ENCODE measurements at places on chromosomes 3 and 15.

GRCh38 chr3:112639455-112640225, 1.3 kb downstream of the CCDC80 start:
- DNase-seq = no peak

DNA sequence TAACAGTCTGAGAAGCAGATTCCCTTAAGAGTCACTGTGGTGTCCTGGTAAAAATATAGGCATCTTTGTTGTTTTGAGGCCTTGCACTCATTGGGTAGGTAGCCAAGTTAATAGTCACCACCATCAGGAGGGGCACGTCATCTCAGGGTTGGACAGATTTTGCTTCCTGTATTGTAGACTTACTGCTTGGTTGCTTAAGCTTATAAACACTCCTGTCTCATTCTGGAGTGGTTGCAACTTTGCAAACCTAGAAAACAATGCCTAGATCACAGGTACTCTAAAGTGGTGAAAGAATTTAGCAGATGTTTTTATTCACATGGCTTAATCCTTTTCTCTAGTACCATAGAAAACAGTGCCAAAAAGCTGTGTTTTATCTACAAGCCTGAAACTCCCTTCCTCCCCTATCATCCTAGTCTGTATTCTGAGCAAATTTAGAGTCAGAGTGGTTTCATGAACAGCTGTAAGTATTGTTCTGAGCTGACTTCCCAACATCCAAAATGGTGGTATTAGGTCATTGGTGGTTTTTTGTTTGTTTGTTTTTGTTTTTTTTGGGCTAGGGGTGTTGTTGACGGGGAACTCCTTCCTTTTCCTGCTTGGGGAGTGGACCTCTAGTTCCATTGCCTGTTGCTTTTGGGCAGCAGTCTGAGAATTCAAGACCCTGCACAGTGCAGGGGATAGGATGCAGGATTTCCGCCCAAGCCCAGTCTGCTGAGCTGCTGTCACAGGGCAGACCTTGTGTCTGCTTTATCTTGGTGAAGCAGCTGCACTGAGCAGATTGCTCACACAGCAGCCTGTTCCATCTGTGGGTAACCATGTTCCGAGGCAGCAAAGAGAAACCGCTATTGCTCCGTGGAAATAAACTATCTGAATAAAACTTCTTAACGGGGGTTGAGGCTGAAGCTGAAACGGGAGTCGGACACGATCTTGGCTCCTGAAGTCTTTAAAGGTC, 202.0 kb downstream of the AKAP13 start:
- DNase-seq = peak; percentile 60

DNA sequence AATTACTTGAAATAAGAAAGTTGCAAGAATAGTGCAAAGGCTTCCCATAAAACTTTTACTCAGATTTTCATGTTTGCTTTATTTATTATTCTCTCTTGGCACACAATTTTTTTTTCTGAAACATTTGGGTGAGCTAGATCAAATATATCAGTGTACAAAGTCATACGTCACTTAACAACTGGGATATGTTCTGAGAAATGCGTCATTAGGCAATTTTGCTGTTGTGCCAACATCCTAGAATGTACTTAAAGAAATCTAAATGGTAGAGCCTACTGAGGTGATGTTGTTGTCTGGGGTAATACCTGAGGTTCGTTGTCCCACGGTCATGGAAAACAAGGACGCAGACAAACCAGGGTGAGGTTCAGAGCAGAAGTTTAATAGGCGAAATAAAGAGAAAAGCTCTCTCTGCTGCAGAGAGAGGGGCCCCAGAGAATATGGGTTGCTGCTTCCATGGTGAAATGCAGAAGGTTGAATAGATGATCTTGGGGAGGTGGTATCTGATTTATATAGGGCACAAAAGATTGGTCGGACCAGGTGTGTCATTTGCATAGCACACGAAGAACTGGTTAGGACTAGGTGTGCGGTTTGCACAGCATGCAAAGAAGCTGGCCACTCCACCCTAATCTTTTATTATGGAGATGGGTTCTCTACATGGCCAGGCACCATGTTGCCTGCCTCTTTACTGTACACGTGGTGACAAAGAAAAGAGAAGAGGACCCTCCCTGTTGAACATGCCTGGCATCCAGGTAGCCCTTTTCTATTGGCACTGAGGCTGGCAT, 8.8 kb upstream of the GRAMD1C start:
- DNase-seq = no peak

- no peak for DNase-seq
These were observed 12.4 kb upstream of the CACNA2D2 start for GRCh38 chr3:50515565-50516439.

- DNase-seq = no peak
These were observed 48.7 kb upstream of the IREB2 start for GRCh38 chr15:78389322-78389721.

DNA sequence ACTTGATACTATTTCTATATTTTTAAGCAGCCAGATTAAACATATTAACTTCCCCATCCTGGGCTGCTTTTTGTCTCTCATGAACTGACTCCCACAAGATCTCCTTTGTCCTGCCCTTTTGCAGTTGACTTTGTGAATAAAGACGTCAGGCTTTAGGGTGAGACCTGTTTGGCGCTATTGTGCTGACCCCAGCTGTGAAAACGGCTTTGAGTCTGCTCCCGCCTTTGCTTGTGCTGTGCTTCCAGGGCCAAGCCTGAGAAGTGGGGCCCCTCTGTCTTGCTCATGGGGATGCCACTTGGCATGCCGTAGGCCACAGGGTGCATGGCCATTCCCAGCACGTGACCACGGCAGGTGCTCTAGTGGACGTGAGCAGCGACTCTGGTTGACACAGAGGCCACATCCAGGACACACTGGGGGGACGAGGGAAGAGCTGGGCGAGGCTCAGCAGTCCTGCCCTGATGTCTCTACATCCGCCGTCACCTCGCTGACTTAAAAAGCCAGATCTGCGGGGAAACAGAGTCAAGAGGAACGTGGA, 268.9 kb upstream of the LYSMD4 start:
- DNase-seq = no peak

GRCh38 chr15:66617137-66618090, 51.6 kb upstream of the LCTL start:
- DNase-seq = no peak

DNA sequence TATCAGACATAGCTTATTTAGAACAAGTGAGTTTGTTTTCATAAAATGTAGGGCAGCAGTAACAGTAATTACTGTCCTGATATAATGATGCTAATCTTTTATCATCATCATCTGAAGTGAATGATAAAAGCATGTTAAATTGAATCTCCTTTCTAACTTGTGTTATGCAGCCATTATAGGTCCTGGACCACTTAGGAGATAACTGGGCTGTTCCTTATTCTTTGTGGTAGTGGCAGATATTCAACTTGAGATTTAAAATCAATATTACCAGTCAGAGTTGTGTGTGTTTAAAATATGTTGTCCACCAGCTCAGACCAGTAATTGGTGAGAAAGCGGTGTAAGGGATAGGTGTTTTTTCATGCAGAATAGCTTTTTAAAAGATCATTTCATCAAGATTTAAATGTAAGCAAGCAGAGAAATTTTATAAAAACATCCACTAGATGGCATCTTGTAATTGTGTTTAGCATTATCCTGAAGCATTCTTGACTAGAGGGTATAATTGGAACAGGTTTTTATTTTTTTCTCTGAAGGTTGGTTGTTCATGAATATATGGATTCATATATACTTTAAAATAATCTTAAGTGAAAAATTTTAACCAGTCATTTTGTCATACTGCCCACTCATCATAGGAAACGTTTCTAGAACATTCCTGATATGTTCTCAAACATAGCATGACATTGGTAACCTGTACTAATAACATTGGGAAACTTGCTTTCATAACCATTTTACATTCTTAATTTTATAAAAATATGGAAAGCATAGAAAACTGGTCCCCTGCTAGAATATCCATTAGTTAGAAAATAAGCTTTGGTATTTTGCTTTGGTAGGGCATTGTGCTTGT, 153.9 kb downstream of the BBX start:
- DNase-seq = no peak

DNA sequence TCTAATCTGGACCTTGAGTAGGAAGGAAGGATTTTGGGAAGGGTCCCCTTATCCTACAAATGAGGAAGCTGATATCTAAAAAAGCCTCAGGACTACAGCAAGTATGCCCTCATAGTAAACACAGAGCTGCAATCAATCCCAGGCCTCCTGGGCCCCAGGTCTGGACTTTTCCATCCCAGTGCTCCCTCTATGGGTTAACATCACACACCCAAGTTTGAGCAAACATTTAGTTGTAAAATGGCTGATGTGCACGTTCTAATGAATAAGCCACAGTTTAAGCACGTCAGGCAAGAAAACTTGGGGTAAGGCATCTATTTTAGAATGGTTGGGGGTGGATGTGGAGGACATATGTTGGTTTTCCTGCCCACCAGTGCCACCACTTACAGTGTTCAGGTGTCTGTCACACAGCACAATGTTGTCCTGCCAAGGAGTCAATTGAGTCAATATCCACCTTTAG, 44.3 kb upstream of the UBE2E1 start:
- no peak for DNase-seq

DNA sequence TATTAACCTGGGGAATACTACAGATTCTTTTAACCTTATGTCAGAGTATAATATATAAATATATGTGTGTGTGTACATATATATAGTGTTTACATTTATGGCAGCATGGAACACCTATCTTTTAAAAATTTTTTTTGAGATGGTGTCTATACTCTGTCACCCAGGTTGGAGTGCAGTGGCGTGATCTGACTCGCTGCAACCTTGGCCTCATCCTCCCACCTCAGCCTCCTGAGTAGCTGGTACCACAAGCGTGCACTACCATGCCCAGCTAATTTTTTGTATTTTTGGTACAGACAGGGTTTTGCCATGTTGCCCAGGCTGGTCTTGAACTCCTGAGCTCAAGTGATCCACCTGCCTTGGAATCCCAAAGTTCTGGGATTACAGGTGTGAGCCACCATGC, 18.5 kb upstream of the ERICH6 start:
- no peak for DNase-seq

GRCh38 chr3:134898181-134898754, 103.2 kb downstream of the EPHB1 start:
- DNase-seq = no peak

DNA sequence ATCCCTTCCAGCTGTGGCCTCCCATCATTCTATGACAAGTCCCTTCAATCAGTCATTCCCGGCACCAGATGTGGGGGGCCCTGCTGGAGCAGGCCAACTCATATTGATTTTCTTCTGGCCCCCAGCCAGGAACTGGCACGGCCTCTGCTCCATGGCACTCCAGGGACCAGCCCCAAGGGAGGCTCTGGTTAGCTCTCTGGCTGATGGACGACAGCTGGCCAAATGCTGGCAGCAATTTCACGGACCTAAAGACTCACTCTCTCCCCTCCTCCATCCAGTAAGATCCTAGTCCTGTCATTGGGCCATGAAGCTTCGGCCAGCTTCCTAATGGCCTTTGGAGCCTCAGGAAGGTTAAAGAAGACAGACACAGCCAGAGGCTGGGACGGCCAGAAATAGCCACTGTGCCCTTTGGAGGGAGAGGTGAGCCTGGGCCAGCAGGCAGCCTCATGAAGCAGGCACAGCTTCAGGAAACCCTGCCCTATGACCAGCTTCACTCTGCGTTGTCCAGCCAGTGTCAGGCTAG, 131.0 kb downstream of the MEX3B start:
- no peak for DNase-seq

DNA sequence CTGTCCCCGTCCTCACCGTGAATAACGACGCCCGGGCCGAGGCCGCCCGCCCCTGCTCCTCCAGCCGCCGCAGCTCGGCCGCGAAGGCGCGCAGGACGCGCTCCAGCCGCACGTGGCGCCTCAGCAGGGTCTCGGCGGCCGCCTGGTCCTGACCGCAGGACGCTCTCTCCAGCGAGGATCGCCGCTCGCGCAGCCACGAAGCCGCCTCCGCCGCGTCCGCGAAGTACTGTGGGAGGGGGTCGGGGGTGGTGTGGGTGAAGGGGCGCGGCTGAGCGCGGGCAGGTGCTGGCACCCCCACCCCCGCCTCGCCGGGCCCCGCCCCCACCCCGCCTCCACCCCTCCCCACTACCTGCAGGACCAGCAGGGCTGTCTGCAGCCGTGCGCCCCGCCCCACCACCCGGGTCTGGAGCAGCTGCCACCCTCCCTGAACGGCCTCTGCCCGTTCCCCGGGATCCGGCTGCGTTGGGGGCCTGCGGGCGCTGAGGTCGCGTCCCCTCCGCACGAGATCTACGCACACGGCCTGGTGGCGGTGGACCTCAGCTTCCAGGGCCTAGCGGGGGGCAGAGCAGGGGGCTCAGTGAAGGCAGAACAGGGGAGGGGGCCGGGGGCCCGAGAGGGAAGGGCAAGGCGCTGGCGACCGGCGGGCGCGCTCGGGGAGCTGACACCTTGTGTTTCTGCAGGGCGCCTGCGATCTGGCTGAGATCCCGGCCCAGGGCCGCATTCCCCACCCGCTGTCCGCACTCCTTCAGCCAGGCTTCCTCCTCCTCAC, 11.7 kb downstream of the SPTBN5 start:
- DNase-seq = no peak

All from stimulated activated CD4-positive, alpha-beta T cell treated with anti-CD3 and anti-CD28 coated beads, Interleukin-4, amount 100 ng/mL, for 24 hours (primary cell).